ENCODE measurements at places on chromosomes 6 and 20.

DNA sequence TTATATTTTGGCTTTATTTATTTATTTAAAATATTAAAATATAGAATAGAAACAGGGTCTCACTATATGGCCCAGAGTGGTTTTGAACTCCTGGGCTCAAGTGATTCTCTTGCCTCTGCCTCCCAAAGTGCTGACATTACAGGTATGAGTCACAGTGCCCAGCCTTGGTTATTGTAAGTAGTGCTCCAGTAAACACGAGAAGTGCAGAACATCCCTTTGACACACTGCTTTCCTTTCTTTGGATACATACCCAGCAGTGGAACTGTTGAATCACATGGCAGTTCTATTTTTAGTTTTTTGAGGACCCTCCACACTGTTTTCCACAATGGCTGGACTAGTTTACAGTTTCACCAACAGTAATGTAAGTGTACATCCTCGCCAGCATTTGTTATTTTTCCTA lies 203.9 kb downstream of the PHF3 start:
- DNase-seq: no peak

- DNase-seq: no peak
Observed at GRCh38 chr20:1998715-1999114, 4.9 kb upstream of the PDYN start.

DNA sequence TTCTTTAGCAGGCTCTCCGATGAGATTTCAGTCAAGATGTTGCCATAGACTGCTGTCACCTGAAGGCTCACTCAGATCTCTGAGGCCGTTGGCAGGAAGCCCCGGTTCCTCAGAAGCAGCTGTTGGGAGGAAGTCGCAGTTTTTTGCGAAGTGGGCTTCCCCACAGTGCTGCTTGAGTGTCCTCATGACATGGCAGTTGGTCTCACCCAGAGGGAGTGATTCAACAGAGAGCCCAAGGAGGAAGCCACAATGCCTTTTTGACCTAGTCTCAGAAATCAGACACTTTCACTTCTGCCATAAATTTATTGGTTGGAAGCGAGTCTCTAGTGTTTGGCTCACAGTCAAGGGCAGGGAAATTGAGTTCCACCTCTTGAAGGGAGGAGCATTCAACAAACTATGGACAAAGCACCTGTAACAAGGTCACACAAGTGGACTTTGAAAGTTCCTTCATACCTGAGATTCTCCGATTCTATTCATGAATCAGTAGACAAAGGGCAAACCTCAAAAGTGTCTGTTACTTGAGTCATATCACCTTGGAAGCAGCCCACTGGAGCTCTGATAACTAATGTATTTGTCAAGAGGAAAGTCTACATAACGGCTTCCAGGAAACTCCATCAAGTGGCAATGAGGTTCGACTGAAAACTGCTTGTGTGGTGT lies 208.3 kb downstream of the TASP1 start:
- DNase-seq: no peak

GRCh38 chr6:125963817-125964216 lies 7.2 kb downstream of the HINT3 start:
- DNase-seq: no peak

DNA sequence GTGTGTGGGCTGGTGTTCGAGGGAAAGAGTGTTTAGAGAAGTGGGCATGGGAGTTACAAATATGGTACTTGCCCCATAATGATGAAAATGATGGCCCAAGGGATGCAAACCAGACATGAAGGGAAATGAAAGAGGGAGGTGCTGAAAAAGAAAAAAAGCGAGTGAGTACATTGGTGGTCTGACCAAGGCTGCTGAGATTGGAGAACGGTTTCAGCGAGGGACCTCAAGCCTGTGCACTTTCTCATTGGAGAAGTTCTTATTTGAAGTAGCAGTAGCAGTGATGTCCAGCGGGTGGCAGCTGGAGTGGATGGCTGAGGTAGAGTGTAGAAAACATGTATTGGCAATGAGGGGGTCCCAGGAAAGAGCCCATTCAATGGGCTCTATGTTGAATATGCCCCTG lies 54.8 kb downstream of the TNFAIP3 start:
- no peak for DNase-seq

DNA sequence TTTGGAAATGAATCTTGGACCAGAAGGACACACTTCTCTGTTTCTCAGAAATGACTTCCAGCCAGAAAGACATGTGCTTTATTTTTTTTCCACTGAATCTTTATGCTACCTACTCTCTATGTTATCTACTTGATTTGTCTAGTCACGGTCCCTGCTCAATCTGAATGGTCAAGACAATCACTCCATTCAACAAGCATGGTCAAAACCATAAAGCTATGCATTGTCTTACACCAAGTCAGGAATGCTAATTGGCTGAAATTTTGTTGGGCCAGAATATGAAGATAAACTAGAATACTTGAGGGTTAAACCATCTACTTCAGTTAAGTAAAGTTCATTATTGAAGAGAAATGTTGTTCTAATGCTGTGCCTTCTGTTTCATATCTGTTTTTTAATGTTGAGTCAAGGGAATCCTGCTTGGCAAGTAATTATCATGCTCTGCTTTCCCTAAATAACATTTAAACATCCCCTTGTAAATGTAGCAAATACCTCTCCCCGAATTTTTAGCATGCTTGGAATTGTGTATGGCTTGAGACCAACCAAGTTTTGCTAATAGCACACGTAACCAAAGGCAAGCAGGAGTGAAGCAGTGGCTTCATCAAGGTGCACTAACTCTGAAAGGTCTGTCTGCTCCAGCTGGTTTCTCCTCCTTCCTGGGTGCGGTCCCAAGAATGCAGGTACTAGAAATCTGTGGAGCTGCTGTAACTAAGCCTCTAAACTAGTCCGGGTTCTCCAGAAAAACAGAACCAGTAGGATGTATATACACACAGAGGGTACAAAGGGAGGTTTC lies 190.3 kb upstream of the CDYL start:
- no peak for DNase-seq

GRCh38 chr20:38859070-38859690 lies 53.7 kb downstream of the PPP1R16B start:
- peak; percentile 34 for DNase-seq

- DNase-seq: no peak
Observed at GRCh38 chr6:114432400-114432799, 89.6 kb upstream of the HS3ST5 start.

Data from activated CD4-positive, alpha-beta T cell treated with anti-CD3 and anti-CD28 coated beads, Interleukin-2, amount 50 U/mL, for 1 hour (primary cell).